ENCODE measurements at places on chromosomes 1 and 21.

- no peak for DNase-seq
These were observed 12.4 kb upstream of the FCGR2A start for GRCh38 chr1:161492827-161493226.

DNA sequence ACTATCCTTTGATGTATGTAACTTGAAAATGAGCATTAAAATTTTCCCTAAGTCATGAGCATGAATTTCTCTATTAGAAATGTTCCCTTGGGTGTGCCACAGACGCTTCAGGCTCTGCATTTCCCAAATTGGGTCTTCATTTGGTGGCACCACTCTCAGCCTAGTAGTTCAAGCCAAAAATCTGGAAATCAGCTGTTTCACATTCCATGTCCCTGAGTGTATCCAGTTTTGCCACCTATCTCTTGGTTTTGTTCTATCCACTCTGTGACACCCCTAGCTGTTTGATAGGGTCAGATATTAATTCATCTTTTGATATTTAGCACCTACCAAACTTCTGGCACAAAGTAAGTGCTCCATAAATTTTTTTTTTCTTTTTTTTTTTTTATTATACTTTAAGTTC lies 89.5 kb upstream of the DPH5 start:
- no peak for DNase-seq

DNA sequence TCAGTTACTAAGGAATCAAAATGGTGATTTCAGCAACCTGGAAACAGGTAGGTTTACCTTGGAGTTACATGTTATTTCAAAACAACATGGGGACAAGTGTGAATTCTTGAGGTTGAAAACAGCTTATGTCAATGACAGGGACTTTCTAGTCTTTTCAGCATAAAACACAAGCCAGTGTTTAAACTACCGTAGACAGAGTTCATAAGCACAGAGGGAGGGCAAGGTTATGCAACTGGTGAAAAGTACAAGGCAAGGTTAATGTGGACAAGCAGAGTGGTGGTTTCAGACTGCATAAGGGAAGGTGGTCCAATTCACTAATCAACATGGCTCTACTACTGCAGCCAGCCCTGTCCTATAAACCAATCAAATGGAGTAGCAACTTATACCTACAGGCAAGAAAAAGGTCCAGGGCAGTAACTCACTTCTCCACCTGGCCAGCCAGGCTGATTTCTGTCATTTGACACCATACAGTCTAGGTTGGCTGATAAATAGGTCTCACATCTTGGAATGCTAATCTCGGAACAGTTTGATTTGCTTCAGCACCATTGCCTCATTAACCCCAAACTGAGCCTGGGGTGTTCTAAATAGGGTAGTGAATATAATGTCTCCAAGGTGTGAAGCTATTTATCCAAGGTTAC lies 250.3 kb upstream of the PROX1 start:
- DNase-seq: no peak

DNA sequence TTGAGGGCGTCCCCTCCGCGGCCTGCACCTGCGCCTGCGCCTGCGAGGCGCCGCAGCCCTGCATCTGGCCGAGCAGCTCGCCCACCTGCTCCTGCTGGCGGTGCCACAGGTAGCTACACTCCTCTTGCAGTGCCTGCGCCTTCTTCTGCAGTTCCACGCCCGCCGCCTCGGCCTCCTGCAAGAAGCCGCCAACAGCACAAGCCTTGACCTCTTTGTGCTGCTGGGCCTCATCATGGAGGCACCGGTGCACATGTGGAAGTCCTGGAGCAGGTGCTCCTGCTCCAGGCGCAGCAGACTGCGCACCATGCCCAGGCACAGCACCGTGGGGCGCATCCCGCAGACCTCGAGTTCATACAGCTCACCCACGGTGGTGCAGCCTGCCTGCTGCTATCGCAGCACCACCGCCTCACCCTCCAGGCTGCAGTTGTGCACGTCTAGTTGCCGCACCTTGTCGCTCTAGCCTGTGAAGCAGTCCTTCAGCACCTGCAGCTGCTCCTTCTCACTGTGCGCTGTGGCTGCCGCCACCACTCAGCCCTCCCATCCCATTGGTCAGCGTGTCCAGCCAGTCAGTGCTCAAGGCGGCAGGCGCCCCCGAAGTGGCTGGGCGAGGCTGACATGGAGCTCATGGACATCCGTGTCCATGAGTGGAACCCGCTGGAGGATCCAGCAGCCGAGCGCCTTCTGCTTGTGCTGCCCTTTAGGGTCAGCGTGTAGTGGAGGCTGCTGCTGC lies 12.2 kb upstream of the CD2 start:
- no peak for DNase-seq

GRCh38 chr1:58852731-58853485 lies 69.1 kb upstream of the JUN start:
- DNase-seq: no peak

GRCh38 chr1:36367066-36367465 lies 18.7 kb downstream of the STK40 start:
- DNase-seq: no peak

DNA sequence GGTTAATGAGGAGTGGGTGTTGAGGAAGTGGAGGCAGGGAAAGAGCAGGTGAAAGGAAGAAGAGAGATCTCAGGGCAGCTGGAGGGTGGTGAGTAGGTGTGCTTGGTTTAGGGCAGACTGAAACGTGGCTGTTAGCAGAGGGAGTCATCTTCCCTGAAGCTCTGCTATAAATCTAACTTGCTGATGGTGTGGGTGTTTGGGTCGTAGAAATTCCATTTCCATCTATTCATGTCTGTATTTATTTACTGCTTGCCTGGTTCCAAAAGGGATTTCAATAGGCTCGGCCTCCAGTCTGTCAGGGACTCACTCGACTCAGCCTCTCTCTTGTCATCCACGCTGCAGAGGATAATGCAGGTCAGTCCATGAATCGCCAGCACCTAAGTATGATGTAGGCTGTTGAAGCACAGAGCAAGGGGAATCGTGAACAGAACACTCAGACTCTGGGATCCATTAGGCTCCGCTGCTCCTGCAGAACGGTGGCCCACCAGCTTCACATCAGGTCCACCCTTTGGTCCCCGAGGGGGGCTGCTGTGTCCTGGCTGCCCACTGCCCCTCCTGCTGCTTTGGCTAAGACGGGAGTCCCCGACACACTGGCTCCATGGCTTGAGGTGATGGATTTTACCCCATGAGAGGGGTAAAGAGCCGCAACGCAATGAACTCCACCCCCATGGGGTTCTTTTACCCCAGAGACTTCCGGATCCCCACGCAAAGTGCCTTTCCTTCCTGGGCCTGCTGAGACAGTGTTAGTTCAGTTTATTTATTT lies 156.2 kb downstream of the RHOU start:
- no peak for DNase-seq

GRCh38 chr1:109719337-109719837 lies 7.3 kb downstream of the GSTM5 start:
- DNase-seq: no peak

DNA sequence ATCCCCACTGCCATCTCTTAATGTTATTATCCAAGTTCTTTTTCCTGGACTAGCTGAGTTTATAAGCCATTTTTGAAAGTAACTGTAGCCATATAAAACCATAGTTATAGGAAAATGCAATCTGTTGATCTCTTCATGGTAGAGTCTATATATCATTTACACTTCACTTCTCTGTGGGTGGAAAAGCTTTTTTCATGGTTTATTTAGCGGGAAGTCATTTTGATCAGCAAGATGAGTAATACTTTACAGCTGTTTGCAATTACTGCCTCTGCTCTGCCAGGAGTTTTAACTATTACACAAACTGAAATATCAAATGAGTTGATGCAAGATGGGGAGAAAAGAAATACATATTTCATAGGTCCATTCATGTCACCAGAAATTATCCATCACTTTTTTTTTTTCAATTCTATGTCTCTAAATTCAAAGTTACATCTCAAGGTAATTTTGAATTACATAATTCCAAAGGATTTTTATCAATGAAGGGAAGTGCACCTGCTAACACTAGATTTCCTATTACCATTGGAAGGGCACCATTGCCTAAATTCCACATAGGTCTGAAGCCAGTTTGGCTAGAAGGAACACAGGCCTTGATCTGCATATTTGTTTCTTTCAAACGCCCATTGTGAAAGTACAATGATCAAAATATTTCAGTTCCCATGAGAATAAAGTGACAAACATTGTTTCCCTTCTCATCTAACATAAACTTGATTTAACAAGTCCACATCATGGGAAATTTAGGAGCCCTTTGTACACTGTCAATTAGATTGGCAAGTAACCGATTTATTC lies 296.7 kb downstream of the ZNF326 start:
- no peak for DNase-seq
